Amniotic stem cell (primary cell): ENCODE measurements at places on chromosomes 13 and 19.

DNA sequence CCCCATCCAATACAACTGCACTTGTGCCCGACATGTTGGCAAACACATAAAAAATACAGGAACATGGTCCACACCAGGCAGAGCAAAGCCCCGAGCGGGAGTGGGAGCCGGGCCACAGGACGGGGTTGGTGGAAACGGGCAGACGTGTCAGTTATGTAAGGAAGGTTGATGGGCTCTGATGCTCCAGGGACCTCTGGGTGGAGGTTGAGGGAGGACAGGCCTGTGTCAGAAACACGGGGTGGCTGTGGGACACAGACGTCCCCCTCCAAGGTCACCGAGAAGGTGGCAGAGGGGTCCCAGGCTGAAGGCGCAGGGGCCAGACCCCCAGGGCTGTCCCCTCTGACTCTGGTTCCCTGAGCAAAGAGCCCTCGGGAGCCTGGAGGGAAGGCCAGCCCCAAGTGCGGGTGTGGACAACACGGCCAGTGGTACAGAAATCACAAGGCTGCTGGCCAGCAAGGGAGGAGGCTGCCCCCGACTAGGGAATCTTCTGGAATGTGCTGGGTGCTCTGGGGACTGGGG lies 31.4 kb upstream of the C13orf46 start:
- DNase-seq, result no peak

GRCh38 chr19:16197188-16197621 lies 506 bp upstream of the AP1M1 start:
- peak; percentile 38 for DNase-seq

- DNase-seq, result no peak
These were observed 32.2 kb downstream of the GP6 start for GRCh38 chr19:55005684-55006488.

DNA sequence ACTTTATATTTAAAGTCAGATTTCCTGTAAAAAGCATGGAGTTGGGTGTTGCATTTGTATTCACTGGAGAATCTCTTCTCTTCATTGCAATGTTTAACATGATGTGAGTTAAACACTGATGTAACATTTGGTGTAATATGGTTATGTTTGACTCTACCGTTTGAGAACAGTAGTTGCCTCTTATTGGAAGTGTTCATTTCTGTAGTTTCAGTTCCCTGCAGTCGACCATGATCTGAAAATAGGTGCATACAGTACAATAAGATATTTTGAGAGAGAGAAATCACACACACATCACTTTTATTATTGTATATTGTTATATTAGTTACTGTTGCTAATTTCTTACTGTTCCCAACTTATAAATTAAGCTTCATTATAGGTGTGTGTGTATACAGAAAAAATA lies 105.2 kb upstream of the SPACA7 start:
- no peak for DNase-seq

GRCh38 chr19:41521931-41522555 lies 53.9 kb upstream of the CEACAM21 start:
- no peak for DNase-seq

GRCh38 chr19:8163759-8164158 lies 14.4 kb upstream of the FBN3 start:
- DNase-seq, result no peak
